ENCODE measurements at places on chromosomes 12 and 14.

DNA sequence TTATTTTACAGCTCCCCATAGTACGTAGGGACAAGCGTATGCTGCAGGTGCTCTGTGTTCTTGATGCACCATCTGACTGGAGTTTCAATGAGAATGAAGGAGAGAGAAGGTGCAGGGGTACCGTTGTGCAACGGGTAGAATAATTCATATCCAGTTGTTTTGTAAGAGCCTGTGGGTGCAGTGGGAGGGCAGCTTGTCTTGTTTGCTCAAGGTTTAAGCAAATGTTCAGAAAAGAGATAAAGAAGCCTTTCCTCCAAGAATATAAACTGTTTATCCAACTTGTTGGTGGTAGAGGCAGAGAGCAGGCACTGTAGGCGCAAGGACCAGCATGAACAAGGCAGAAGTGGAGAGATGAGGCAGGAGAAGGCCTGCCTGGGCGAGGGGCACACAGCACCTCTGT, 64.2 kb downstream of the ADCK1 start:
- no peak for DNase-seq

- no peak for DNase-seq
Observed at GRCh38 chr12:22304341-22304740, 30.2 kb downstream of the ST8SIA1 start.

DNA sequence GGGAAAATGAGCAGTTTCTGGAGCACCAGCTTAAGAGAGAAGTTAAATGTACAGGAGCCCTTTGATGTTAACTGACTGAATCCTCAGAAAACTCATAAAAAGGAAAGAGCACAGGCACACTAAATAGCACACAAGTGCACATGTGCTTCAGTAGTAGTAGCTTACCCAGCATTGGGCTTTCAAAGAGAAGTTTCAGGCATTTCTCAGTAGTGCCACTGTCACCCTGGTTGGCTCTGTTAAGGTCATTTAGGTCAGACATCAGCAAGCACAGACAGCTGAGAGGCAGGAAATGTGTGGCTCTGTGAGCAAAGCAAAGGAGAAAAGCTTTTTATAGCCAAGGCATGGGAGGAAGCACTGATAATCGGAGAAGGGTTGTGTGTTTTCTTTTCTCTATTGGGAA, 96.3 kb upstream of the HIF1A start:
- DNase-seq = no peak

DNA sequence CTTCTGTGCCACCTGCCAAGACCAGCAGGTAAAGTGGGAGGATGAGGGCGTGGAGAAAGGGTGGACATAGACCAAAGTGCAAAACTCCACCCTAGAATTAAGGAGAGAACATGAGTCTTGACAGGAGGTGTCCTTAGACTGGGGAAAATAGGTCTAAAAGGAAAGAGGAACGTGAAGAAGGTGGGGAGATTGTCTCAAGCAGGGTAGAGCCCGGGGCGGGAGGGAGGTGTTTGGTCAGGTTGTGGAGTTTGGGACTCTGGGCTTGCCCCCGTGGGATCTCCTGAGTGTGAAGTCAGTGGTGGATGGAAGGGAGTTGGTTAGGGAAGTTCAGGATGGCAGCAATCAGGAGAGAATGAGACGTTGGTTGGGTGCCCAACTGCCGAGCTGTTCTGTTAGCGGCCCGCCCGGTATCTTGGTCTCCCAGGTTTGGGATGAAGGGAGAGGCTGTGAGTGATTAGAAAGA, 386 bp downstream of the DGKA start:
- DNase-seq = no peak

- no peak for DNase-seq
Observed at GRCh38 chr12:54460317-54460923, 13.0 kb downstream of the GTSF1 start.

- DNase-seq = no peak
Observed at GRCh38 chr12:129815846-129816245, 88.0 kb downstream of the TMEM132D start.

DNA sequence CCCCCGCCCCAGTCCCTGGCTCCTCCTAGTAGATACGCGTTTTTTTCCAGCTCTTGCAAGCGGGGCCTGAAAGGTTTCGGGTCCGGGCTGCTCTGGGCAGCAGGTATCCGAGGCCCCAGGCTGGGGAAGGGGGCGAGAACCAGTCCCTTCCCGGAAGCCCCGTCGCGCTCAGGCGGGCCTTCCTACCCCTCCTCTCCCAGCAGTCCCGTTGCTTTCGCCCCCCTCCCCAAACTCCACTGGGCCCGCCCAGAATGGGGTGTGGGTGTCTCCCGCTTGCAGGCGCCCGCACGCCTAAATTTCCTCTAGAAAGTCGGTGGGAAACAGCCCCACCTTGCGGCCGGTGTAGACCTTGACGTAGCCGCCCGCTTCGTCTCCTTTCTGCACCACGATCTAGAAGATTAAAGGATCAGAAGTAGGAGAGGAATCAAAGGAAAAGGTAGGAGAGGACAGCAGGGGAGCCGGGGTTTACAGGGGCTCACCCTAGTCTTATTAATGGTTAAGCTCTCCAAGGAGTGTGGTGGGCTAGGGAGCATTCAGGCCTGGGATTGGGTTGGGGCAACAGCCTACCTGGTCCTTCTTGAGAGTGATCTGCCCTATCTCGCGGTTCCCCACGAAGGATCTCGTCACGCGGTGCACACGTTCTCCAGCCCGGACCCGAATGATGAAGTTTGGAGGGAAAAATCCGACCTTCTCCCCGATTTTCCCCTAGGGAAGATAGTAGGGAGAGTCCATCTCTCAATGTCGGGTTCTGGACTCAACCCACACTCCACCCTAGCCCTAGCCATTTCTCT, 7.3 kb downstream of the STAC3 start:
- peak; percentile 81 for DNase-seq

DNA sequence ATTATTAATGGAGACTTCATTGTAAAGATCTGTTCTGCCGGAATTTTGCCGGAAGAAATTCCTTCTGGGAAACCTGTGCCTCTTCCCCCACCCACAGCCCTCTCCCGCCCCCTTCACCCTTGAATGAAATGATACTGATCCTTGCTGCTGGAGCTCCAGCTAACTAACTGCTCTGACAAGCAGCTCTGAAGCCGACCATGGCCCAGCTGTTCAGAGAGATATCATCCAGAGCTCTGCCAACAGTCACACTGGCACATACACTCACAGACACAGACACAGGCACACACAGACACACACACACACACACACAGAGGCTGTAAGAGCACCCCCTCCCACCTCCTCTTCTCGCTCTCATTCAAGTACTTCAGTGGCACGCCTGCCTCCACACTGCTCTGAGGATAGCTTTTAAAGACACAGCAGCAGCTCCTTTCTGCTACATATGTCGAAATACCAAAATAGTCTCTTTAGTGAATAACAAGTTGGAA, 88.6 kb downstream of the R3HDM2 start:
- DNase-seq = no peak

GRCh38 chr14:73324533-73324932, 87.2 kb downstream of the PAPLN start:
- no peak for DNase-seq

- DNase-seq = no peak
Observed at GRCh38 chr12:15749937-15750336, 39.3 kb downstream of the EPS8 start.

- DNase-seq = peak; percentile 45
Observed at GRCh38 chr14:24307575-24308341, at the start of gene CIDEB. Gene CIDEB, minus strand, starts transcription at chr14:24307977. Its CDS starts 119 bp downstream, at chr14:24307858.

DNA sequence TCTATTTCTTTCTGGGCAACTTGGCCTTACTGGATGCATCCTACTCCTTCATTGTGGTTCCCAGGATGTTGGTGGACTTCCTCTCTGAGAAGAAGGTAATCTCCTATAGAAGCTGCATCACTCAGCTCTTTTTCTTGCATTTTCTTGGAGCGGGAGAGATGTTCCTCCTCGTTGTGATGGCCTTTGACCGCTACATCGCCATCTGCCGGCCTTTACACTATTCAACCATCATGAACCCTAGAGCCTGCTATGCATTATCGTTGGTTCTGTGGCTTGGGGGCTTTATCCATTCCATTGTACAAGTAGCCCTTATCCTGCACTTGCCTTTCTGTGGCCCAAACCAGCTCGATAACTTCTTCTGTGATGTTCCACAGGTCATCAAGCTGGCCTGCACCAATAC, 5.3 kb downstream of the OR4N5 start:
- DNase-seq = no peak

- no peak for DNase-seq
Observed at GRCh38 chr12:119102274-119102673, 76.5 kb upstream of the HSPB8 start.

DNA sequence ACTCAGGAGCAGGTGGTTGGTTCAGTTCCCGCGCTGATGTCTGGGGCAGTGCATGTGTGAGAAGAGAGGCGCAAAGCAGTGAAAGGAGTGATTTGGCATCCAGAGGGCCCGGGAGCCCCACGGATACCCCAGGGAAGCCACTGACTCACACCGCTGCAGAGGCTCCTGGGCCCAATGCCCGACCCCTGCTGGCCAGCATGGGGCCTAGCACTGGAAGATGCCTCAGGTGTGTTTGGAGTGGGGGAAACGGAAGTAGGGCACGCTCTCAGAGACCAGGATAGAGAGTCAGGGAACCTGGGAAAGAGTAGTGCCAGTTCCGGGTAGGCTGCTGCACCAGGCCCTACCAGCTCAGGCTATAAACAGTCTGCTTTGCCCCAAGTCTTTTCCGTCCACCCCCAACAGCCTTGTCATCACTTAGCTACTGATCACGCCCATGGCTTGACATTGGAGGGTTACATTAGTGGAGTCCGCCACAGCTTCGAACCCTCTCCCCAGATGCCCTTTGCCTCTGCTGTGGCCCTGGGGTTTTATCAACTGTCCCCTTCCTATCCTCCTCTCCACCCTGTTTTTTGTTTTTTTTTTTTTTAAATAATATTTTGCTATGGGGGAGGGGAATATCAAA, 9.5 kb upstream of the CSAD start:
- DNase-seq = peak; percentile 45

GRCh38 chr12:59600171-59600570, 4.3 kb downstream of the SLC16A7 start:
- DNase-seq = no peak

DNA sequence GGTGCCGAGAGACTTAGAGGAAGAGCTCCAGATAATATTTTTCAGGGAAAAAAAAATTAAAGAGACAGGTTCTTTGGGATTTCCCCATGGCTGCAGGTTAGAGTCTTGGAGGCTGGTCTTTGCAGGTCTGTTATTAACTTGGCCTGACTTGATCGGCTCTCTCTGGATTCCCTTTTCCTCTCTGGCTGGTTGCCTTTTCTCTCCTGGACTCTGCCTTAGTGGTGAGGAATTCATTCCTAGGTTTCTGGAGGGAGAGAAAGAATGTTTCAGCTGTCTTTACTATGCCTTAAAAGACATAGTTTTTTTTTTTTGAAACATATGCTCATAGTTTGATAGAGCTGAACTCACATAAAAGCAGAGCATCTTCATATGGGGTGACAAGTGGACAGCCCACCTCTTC, 336.3 kb downstream of the BMP4 start:
- no peak for DNase-seq

GRCh38 chr12:79938843-79939242, 3.9 kb upstream of the PPP1R12A start:
- no peak for DNase-seq

DNA sequence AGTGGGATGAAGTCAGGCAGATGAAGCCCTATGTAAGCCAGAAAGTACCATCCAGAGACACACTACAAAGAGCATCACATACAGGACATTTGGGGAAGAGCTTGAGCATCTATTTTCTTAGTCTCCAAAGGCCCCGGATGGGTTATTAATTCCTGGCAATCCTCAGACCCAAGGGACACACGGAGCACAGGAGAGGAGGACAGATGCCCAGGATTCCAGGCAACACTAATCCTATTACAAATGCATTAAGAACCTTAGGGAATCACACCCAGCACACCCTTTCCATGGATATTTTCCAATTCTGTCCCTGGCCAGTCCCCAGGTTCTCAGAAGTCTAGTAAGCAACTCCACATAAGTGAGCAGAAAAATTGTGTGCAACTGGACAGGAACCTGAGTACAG, 65.9 kb downstream of the CMKLR1 start:
- no peak for DNase-seq

DNA sequence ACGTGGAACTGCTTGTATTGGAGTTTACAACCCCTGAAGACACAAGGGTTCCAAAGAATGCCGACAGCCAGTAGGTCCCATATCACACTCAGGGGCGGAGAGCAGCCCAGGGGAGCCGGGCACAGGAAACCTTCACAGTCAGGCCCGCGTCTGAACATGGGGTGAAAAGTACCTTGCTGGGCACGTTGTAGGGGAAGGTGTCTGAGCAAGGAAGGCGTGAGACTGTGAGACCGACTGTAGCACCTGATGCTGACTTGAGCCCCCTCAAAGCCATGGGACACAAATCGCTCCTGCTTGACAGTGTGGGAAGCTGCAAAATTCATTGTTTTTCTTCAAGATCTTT, 14.7 kb downstream of the RIMBP2 start:
- DNase-seq = no peak

DNA sequence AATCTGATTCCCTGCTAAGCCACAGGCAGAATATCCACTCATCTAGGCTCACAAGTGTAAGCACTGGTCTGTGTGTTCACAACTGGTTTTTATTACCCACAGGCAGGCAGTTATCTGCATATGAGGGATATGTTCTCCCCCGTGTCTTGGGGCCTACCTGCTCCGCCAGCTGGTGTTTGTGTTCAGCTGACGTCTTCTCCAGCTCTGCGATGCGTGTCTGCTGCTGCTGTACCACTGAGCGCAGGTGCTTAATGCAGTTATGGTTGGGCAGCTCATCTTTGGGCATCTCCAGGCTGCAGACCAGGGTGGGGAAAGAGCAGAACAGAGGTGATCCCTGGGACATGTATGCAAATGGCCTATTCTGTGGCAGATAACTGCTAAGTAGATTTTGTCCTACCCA, 13.7 kb downstream of the RNF41 start:
- no peak for DNase-seq

- no peak for DNase-seq
Observed at GRCh38 chr12:52759218-52759617, 17.9 kb downstream of the KRT76 start.

DNA sequence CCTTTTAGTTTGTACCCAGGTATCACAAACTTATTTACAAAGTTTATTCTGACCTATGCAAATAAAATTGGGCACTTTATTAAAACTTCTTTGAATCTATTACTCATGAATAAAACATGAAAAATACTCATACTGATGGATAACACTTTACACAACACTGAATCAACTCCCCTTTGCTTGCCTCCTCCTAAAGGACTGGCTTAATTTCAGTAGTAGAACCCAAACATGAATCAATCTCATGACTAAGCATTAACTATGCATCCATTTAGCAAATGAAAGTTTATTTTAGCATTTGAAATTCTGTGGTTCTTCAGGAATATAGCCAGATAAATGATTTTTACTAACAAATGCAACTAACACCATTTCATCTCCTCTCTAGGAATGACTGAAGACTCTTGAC, 32.4 kb downstream of the DENND5B start:
- DNase-seq = no peak

GRCh38 chr12:25365340-25365730, 114.6 kb upstream of the KRAS start:
- DNase-seq = no peak

GRCh38 chr12:2509137-2509536, 285.6 kb upstream of the FKBP4 start:
- no peak for DNase-seq

DNA sequence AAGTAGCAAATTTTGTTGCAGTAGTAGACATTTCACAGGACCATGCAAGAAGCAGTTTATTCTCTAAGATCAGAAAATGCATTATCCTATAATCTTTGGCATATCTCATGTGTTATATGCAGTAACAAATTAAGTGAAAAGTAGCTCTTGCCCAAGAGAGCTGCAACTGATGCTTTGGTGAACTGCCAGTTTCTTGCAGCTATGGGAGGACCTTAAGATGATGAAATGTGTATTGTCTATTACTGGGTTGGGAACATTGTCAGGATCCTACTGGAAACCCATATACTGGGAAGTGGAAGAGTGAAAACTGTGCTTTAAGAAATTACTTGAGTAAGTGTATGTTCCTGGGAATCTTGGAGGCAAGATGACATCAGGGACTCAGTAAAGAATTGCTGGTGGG, 238.8 kb downstream of the DACT1 start:
- no peak for DNase-seq
